H9 (cell line): ENCODE measurements at places on chromosomes 13 and 19. TPM values are rescaled to one million over a fixed set of nuclear protein-coding genes. Genes with fewer than 3 reads are reported as not detected.

Gene NLRP4
- not detected in 2 replicates for total RNA-seq

- H3K36me3 ChIP-seq = no peaks in the 10 kb centered on the region
- H3K4me1 ChIP-seq = no peaks in the 10 kb centered on the region
- no peak overlapping the region for H3K27ac ChIP-seq
- DNase-seq = no peak
These were observed 3.3 kb upstream of the LILRA6 start for GRCh38 chr19:54245936-54246335.

Gene CYP4F3
- not detected in 2 replicates for total RNA-seq

GRCh38 chr13:44106266-44107152 lies 226.8 kb downstream of the LACC1 start:
- H3K27ac ChIP-seq = no peak overlapping the region
- H3K36me3 ChIP-seq = peaks cover 4% of the 10 kb centered on the region
- no peak for DNase-seq
- H3K4me3 ChIP-seq = no peak overlapping the region

Gene ZNF90
- total RNA-seq = 80.1 and 88.7 TPM in 2 replicates
